Activated T-cell treated with anti-CD3 and anti-CD28 coated beads, Interleukin-2, amount 50 U/mL, for 1 hour (primary cell): ENCODE measurements at places on chromosomes 1 and 21.

- DNase-seq: no peak
Measured at GRCh38 chr1:118290046-118290445, 105.0 kb upstream of the SPAG17 start.

DNA sequence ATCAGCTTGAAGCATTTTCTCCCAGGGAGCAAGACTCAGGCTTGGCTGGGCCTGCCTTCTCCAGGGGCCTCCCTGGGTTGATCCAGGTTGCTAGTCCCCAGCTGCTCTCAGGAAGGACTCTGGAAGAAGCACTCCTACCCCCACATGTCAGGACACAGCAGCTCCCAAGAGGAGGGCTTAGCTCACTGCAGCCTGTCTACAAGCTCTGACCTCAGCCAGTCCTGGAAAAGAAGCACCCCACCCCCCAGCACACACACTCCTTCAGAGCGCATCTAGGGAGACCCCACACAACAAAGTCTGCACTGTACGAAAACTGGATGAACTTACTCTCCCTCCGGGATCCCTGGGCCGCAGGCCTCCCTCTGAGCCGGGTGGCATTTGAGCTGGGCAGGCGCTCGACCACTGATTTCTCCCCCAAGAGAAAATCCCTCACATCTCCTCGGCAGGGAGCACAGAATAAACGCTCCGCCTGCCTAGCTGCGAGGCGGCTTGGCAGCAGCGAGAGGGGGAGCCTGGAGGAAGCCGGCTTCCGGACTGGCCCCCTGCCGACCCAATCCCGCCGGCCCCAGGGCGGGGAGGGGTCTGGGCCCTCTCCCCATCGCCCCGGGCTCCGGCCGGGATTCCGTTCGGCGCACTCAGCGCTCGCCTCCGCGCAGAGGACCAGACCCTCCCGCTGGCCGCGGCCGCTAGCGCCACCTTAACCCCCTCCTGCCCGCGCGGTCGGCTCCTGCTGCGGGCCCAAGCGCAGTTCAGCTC, at the start of gene KCNA2:
Gene KCNA2 (minus strand): TSS at position 458 of the 756 bp plus-strand sequence. CDS start 1,576 bp downstream, outside the sequence.
- DNase-seq: peak; percentile 29

DNA sequence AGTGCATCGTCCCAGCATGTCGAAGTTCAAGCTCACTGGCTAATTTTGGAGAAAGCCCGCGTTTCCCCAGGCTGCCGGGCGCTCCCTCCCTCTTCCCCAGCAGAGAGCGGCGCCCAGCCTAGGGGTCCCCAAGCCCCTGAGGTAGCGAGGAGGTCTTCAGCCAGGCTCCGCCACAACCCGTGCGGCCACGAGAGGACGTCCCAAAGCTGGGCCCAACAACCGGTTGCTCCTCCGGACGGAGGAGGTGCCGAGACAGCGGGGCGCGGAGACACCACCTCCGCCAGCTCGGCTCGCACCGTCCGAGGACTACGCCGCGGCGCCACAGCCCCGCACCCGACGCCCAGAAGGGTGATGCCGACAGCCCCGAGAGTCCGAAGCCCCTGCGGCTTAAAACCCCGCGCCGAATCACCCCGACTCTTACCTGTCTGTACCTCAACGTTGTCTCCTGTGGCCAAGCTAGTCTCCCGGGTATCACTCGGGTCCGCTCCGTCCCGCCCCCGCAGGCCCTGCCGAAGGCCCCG, at the start of gene DENND2C:
Gene DENND2C (minus strand): TSS at position 488 of the 521 bp plus-strand sequence. CDS start 44,065 bp downstream, outside the sequence.
- DNase-seq: no peak

- DNase-seq: no peak
Measured at GRCh38 chr1:45820788-45821187, 17.4 kb downstream of the MAST2 start.

- no peak for DNase-seq
Measured at GRCh38 chr1:198399452-198399851, 141.0 kb downstream of the ATP6V1G3 start.

GRCh38 chr1:16248007-16248436, 11.0 kb upstream of the CPLANE2 start:
- DNase-seq: no peak

DNA sequence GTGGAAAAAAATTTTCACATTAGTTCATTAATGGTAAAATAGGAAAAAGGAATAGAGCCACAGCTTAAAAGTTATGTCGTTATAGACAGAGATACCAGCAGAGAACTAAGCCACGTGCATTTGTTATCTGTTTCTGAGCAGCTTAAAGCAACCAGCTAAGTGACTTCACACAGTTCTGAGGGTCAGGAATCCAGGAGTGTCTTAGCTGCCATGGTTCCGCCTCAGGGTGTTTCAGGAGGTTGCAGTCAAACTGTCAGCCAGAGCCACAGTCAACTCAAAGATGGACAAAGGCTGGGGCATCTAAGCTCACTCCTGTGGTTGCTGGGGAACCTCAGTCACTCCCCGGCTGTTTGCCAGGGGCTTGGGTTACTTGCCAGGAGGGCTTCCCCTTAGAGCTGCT, 515.8 kb downstream of the SMYD3 start:
- DNase-seq: no peak

- no peak for DNase-seq
Measured at GRCh38 chr1:160032165-160032820, 503 bp upstream of the PIGM start.

DNA sequence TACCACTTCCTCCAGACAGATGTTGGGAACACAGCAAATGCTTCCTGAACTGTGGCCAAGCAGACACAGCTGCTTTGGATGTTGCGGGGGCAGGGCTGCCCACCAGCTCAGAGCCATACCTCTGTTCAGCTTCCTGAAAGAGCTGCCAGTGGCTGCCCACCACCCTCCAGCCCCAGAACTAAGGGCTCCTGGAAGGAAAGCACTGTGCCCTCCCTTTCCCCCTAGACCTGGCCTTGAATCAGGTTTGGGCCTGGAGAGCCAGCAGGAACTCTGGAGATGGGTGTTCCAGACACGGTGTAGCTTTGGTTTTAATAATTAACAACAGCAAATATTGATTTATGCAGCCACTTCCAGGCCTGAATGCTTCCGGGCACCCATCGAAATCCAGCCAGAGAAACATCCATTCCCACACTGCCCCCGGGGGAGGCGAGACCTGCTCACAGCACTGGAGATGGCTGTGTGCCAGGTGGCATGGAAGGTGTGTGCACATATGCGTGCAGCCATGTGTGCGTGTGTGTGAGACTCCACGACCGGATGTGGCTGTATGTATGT, 45.7 kb downstream of the RAP1GAP start:
- DNase-seq: no peak

- no peak for DNase-seq
Measured at GRCh38 chr1:19967808-19968207, 11.6 kb downstream of the PLA2G2A start.

GRCh38 chr1:157429601-157430240, 122.6 kb downstream of the FCRL5 start:
- DNase-seq: no peak

- DNase-seq: no peak
Measured at GRCh38 chr1:89310976-89311375, 38.3 kb upstream of the GBP5 start.

DNA sequence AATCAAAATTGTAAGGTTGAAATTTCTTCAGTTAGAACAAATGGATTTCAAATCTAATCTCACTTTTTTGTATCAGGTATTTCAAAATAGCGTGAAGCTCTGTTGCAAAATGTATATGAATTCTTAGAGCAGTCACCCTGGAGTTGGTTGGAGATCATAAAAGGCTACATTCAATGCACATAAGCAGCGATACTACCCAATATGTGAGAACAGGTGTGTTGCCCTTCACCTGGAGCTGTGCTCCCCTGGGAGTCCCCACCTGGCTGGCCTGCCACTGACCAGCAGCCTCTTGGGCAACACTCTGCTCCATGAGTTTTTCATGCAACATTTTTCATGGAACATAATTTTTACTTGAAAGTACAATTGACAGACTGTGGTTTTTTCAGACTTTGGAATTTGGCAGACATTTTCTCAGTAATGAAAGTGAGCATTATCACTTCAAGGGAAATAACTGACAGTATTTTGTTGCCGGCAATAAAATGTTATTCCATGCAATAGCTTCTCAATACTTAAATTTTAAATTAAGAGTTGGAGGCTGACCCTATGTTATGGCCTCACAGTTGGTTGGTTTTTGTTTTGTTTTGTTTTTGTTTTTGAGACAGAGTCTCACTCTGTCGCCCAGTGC, 95.1 kb downstream of the ST3GAL3 start:
- DNase-seq: no peak

DNA sequence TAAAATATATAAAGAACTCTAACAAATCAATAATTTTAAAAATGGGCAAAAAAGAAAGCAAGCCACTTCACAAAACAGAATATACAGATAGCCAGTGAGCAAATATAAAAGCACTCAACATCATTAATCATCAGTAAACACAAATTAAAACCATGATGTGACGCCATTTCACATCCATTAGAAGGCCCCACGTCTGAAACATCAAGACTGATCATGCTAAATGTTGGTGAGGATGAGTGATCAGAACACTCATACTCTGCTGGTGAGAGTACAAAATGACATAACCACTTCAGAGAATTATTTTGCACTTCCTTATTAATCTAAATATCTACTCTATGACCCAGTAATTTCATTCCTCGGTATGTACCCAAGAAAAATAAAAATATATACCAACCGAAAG, 512.2 kb upstream of the NR5A2 start:
- DNase-seq: no peak

DNA sequence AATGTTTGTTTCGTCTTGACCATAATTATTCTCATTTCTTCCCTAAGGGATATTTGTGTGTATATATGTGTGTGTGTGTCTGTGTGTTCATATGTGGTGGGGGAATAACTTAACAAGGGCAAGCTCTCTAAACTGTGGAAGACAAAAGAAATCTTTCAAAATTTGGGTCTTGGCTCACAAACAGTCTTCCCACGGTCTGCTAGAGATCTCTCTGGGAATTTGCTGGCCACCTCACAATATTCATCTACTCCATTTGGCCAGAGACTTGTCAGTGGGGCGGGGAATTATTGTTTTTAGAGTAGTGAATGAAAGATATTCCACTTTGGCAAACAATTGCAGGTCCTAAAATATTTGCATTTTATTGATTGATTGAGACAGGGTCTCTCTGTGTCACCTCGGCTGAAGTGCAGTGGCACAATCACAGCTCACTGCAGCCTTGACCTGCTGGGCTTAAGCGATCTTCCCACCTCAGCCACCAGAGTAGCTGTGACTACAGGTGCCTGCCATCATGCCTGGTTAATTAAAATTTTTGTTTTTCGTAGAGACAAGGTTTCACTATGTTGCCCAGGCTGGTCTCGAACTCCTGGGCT, 8.0 kb upstream of the EIF2B3 start:
- no peak for DNase-seq
